Urinary bladder (tissue), 4 donors: ENCODE measurements at places on chromosomes 3 and 15.

DNA sequence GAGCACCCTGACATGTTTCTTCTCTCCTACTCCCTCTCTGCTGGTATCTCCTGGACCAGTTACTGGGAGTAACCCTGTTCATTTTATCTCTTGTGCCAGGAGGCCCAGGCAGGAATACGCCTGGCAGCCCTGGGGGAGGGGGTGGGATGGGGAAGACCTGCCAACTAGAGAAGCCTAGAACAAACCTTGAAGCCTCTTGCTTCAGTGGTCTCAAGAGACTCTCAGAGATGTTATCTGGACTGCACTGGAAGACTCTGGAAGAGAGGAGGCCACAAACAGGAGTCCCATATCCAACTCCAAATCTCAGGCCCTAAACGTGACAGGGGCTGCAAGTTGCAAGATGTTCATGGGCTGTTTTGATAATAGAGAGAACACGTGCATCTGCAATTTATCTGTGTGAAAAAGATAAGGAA is at the start of gene EPB42:
TSS of gene EPB42 (minus strand) at position 28 of the 413 bp plus-strand sequence. CDS start 193 bp downstream, outside the sequence.
- DNase-seq, result no peak

GRCh38 chr3:170740726-170741591 is 129.0 kb downstream of the RPL22L1 start:
- peak; percentile 25 for DNase-seq

DNA sequence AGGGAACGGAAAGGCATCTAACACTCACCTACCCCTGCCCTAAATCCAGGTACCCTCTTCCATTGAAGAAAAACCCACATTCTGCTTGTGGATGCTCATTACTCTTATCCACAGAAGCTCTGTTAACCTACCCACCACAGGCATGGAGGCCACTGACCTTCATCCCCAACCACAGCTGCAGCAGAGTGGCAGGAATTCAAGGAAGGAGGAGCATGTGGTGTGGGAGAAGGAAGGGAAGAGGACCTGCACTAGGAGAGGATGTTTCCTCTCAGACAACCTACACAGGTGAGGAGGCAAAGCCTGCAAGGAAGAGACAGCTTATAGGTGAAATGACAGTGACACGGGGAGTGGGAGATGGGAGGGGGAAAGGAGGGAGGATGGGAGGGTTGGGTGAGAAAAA is 192.5 kb upstream of the TSC22D2 start:
- no peak for DNase-seq

- DNase-seq, result no peak
Observed at GRCh38 chr3:13114811-13115575, 41.8 kb upstream of the IQSEC1 start.

DNA sequence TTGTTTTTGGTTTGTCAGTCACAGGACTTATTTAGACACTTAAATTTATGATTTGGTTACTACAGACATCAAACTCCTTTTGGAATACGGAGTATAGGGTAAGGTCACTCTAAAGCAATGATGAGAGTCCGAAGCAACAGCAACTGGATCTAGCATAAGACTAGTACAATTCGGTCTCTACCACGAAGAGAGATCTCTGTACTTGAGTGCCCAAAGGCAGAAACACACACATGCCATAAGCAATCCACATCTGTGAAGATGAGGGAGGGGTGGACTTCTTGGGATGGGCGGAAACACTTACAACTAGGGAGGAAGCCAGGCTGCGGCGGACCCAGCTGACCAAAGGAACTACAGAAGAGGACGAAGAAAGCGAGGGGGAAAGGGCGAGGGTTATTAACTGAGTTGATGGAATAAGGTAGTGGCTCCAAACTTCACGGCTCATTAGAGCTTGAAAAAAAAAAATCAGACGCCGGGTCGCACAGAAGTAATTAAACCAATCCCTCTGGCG is 595 bp downstream of the DPH6 start:
- DNase-seq, result peak; percentile 33

DNA sequence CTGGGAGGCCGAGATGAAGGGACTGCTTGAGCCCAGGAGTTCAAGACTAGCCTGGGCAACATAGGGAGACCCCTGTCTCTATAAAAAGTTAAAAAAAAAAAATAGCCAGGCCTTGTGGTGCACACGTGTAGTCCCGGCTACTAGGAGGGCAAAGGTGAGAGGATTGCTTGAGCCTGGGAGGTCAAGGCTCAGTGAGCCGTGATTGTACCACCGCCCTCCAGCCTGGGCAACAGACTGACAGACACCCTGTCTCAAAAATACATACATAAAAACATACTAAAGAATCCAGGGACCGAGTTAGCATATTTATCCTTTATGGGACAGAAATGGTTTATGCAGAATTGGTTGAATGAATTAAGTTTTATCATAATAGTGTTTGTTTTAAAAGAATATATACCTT is 13.7 kb downstream of the SIAH2 start:
- DNase-seq, result no peak

GRCh38 chr3:49017971-49018706 is at the start of gene DALRD3:
Gene DALRD3, minus strand, starts transcription at chr3:49018580. Its CDS starts 16 bp downstream, at chr3:49018564.
- no peak for DNase-seq

GRCh38 chr15:66505430-66505811 is 295 bp downstream of the ZWILCH start:
- DNase-seq, result peak; percentile 39
